KG1 (cell line): ENCODE measurements at places on chromosomes 5 and 9.
A peak's percentile ranks its signal among the peaks of the same experiment; 100 is the strongest.

DNA sequence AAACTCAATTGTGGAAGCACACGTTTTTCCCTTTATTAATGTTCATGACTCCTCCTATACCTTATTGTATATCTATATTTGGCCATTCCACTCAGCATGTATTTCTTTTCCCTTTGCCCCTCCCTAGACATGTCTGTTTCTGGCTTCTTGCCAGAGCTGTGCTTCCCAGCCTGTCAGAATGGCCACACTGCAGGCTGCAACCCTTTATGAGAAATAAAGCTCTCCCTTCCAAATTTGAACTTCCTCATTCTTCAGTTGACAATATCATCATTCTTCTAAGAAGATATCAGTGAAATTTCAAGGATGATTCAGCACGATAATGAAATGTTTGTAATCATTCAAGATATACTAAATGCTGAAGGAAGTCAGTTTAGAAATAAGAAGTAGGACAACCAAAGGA lies 107.6 kb upstream of the PRSS3 start:
- no peak for DNase-seq

DNA sequence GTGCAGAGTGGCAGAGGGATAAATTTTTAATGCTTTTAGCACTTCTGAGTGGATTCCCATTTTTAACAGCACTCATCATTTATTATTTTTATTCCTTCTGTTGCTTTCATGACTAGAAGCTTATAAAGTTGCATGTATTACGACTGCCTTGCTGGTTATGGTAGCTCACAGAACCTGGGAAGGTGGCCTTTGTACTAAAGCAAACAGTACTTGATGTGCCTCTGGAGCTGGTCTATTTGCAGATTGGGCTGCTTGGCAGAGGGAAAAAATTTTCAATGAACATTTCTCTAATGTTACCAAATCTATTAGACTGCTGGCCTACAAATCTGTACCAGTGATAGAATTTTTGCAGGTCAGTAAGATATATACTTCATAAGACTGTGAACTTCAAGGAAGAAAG lies 274.5 kb upstream of the C9orf72 start:
- DNase-seq = no peak

DNA sequence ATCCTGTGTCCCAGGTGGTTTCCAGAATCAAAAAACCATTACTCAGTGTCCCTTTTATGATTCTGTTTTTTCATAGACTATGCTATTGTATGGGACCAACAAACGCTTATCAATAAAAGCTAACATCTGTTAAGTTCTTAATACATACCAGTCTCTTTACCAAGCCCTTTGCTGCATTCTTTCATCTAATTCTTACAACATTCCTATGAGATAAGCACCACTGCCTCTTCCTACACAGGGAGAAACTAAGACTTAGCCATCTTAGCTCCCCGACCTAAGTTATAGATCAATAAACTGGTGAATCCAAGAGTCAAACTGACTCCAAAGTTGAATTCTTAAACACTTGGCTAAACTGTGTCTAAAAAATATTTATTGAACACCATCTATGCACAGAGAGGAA lies 26.6 kb downstream of the DRD1 start:
- no peak for DNase-seq

- DNase-seq = peak; percentile 100
These were observed 493 bp upstream of the GRK6 start for GRCh38 chr5:177425801-177426565.

- DNase-seq = peak; percentile 5
These were observed 20.5 kb downstream of the EQTN start for GRCh38 chr9:27276193-27277030.

DNA sequence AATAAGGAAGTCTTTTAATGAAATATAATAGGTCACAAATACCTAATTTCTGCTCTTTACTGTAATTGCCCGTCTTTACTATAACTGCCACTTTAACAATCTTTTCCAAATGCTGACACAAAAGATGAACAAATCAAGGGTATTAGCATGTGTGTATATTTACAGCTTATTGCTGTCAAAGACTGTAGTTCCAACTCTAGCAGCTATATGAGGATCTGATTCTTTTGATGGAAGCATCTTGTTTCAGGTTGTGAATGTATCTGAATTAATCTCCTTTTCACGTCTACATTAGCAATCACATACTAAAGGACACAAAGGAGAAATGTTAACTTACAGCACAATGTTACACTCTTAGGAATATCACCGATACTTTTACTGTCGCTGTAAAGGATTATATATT lies 27.9 kb downstream of the RFX3 start:
- no peak for DNase-seq

- DNase-seq = no peak
These were observed 73.2 kb upstream of the RAPGEF1 start for GRCh38 chr9:131813116-131813515.

- no peak for DNase-seq
These were observed 63.5 kb downstream of the ENC1 start for GRCh38 chr5:74576941-74577456.

- DNase-seq = peak; percentile 36
These were observed 46.3 kb downstream of the PAM start for GRCh38 chr5:102801371-102801770.

- DNase-seq = no peak
These were observed 3.5 kb upstream of the ZNF366 start for GRCh38 chr5:72510610-72511181.

- DNase-seq = no peak
These were observed 41.6 kb downstream of the CSF1R start for GRCh38 chr5:150044712-150045111.

GRCh38 chr9:75053869-75054268 lies 25.8 kb upstream of the CARNMT1 start:
- no peak for DNase-seq

DNA sequence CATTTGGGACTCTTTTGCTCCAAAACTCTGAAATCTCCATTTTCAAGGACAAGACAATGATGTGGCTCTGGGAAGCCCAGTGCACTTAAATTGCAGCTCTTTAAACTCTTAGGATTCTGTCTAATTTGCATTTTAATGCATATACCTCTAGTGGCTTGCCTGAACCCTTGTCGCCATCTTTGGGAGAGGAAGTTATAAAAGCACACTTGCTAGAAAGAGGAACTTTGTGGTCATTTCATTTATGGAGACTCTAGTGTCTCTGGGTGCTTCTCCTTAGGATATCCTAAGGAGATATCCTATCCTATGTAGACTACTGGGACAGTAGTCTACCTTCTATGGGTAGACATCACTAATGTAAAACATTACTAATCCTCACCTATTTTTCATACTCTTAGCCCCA lies 77.3 kb upstream of the SLC1A3 start:
- DNase-seq = peak; percentile 6

DNA sequence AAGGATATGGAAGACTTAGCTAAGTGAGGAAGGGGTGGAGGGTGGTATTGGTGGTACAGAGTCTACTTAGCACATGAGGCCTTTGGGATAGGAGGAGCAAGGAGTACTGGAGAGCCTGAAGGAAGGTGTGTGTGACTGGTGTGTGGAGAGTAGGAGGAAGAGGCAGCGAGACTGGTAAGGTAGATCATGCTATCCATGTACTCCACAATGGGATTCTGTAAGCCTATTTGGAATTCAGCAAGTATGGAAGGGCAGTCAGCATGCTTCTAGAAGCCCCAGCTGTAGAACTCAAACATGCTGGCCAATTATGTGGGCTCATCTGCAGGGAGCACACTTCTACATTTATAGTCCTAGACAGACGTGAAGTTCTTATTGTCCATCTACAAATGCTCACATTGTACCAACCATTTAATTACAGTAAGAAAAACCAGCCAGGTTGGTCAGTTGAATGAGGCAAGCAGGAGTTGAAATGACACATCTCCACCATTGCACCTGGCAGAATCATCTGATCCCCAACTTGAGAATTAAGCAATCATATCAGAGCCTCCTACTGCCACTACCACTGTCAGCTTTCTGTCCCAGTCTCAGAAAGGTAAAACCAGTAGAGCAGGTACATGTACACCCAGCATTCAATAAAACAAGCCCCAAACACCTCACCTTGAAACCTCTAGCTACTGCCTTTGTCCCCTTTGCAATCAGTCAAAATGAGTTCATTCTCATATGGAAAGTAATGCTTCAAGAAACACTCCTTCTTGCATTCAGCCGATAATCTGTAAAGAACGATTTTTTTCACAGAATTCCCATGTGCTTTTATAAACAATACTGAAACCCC lies 60.9 kb upstream of the GLRX start:
- DNase-seq = no peak

DNA sequence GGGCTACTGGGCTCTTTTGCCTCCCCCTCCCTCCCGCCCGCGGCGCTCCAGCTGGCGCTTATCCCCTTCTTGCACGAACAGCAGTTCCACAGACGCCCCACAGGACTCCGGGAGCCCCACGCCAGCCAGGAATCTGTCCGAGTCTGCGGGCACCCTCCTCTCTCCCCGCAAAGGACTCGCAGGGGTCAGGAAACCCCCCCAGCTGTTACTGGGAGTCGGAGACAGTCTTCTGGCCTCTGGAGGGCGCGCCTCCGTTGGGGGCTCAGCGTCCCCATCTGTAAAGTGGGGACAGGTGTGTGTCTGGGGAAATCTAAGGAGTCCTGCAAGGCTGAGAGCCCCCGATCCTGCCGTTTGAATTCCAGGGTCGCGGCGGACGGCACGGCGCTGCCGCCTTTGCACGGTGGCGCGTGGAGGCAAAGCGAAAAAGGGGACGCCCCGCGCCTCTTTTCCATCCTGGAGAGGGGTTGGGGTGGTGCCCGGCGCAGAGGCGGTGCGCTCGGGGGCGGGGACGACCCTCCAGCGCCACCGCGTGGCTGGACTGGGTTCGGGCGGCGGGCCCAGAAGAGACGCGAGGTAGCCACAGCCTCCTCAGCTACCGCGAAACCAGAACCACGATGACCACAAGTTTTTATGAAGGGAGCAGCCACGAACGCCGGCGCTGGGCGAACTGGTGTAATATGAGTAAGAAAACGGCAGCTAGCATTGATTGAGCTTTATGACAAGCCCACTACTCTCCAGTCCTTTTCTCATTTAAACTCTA lies 2.8 kb upstream of the CCIN start:
- DNase-seq = peak; percentile 50

- DNase-seq = no peak
These were observed 374.7 kb upstream of the ADAMTS16 start for GRCh38 chr5:4765411-4765810.

DNA sequence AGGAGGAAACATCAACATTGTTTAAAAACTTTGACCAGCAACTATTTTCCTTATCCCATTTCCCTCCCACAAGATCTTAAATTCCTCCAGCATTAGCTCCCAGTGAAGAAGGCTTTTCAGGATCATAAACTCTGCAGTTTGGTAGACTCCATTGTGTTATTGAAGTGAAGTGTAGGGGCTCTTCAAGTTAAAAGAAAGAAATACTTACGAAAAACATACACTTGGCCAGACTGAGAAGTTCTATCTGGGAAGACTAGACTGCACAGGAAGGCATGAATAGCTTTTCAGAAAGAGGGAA lies 22.3 kb downstream of the LIFR start:
- no peak for DNase-seq

- no peak for DNase-seq
These were observed 27.6 kb upstream of the NREP start for GRCh38 chr5:111784491-111785181.

DNA sequence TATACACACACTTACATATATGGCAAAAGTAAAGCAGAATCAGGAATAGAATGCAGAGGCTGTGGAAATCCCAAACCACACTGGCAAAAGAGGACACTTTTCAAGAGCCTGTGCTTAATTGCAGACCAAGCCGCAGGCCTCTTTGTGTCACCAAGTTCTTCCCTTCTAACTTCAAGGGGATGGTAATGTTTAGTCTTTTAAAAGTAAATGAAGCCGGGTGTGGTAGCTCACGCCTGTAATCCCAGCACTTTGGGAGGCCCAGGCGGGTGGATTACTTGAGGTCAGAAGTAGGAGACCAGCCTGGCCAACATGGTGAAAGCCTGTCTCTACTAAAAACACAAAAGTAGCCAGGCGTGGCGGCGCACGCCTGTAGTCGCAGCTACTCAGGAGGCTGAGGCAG lies 28.7 kb downstream of the ROR2 start:
- DNase-seq = no peak

DNA sequence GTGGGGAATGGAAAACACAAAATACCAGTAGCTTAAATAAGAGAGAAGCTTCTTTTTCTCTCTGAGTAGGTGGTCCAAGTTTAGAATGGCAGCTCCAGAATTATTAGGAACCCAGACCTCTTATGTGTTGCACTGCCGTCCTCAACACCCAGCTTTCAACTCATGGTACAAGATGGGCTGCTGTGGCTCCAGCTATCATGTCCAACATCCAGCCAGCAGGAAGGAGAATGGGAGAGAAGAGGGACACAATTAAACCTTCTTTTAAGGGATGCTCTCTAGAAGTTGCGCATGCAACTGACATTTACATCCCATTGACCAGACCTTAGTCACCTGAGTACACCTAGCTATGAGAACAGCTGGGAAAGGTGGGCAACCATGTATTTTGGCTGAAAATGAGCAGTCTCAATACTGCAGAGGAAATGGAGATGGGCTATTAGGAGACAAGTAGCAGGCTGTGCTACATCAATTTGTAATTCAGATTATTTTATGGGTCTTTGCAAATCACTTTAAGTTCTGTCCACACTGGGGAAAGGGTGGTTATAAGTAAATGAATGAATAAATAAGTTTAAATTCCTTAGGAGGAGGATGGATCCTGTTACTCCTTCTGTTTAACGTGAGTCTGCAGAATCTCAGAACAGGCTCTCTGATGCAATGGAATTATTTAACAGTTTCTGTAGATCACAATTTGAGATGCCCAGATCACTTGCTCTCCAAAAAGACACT lies 76.1 kb downstream of the SLC28A3 start:
- no peak for DNase-seq

DNA sequence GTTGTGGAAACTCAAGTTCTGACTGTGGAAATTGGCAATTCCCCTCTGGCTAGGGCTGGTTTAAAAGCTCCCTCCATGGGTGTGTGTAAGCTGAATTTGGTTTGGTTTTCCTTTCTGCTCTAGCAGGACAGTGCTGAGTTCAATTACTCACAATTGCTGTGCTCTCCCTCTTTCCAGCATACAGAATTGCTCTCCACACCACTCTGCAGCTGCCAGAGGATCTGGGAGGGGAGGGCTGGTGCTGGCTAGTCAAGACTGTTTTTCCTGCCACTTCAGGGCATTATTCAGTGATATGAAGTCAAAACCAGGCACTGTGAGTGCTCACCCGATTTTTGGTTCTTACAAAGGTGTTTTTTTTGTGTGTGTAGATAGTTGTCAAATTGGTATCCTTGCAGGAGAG lies 336.9 kb upstream of the SLC24A2 start:
- no peak for DNase-seq

DNA sequence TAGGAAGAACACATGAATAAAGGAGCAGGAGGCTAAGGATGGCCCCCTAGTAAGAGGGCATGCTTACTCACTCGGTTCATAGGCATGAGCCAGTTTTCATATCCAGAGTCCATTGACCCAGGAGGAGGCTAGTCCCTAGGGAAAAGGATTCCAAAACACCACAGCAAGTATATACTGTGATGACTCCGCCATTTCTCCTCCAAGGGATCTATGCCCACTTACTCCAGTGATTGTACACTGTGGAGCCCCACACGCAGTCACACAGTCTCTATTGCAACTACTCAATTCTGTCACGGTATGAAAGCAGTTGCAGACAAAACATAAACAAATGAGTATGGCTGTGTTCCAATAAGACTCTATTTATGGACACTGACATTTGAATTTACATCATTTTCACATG lies 117.7 kb upstream of the ALDH1B1 start:
- no peak for DNase-seq
